ENCODE measurements at places on chromosomes 4 and X.

- DNase-seq = no peak
Measured at GRCh38 chr4:114677346-114677979, 78.9 kb downstream of the UGT8 start.

GRCh38 chrX:14027511-14028019, 2.1 kb downstream of the GEMIN8 start:
- DNase-seq = no peak

GRCh38 chrX:138014577-138014976, 448.6 kb downstream of the ZIC3 start:
- DNase-seq = peak; percentile 42

DNA sequence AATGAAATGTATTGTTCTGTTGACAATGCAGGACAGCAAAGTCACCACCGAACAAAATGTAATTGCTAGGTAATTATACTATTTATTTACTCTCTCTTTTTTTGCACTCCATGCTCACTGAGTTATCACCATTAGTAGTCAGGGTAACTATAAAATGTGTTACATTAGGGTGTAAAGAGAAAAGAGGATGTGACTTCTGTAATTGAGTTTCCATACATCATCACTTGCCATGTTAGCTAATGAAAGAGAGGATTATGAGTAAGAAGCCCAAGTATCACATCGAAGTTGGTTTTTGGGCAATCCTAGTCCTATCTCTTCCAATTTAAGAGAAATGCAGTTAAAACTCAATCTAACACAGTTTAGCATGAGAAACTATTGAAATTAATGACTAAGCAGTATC, 7.6 kb downstream of the ZXDA start:
- no peak for DNase-seq

DNA sequence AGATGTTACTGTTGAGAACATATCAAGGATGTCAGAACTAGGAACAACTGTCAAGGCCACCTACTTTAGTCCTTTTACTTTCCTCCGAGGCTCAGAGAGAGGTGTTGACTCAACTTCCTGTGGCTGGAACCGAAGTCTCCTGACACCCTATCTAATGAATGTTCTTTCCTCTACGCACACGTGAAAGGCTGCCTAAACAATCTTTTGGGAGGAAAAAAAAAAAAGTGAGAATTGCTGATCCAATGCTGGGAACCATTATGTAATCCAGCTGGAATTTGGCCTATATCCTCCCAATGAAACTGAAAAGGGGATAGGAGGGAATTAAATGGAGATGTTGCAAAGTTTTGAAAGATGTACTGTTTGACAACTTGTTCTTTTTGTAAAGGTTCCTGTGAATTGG, 8.3 kb upstream of the MAP7D3 start:
- DNase-seq = peak; percentile 26

DNA sequence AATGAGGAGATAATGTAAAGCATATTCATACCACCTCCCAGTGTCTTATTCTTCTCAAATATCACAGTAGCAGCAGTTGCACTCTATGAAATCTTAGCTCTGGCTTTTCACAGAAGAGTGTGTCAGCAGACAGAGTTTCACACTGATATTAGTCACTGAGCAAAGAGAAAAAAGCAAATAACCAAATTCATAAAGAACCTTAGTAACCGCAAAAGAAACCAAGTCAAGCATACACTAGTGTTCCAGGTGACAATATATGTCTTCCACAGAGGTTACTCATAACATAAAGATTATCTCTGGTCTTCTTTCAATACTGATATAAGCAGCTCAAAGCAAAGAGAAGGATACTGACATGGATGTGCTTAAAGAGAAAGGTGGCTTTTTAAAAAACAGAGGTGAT, 181.7 kb upstream of the EDNRA start:
- no peak for DNase-seq

- DNase-seq = peak; percentile 67
Measured at GRCh38 chr4:8267077-8267476, 2.5 kb upstream of the HTRA3 start.

DNA sequence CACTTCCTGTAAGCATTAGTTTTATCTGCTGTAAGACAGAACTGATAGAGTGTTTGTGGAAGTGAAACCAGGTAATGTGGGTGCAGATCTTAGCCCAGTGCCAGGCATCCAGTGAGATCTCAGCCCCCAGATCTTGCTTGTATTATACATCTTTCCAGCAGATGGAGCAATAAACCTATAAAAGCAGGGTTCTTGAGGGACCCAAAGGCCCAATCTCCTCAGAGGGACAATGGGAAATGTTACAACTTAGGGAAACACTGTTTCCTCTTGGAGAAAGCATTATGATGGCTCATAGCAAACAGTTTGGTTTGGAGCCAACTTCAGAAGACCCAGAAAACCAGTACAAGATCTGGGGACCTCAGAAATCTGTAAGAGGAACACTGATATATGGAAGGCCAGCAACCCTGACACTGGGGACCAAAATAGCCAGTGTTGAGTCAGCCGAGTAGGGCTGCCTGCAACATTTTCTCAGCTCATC, 206.3 kb downstream of the SLC7A11 start:
- no peak for DNase-seq

GRCh38 chr4:108080747-108081146, 88.0 kb downstream of the LEF1 start:
- DNase-seq = no peak

DNA sequence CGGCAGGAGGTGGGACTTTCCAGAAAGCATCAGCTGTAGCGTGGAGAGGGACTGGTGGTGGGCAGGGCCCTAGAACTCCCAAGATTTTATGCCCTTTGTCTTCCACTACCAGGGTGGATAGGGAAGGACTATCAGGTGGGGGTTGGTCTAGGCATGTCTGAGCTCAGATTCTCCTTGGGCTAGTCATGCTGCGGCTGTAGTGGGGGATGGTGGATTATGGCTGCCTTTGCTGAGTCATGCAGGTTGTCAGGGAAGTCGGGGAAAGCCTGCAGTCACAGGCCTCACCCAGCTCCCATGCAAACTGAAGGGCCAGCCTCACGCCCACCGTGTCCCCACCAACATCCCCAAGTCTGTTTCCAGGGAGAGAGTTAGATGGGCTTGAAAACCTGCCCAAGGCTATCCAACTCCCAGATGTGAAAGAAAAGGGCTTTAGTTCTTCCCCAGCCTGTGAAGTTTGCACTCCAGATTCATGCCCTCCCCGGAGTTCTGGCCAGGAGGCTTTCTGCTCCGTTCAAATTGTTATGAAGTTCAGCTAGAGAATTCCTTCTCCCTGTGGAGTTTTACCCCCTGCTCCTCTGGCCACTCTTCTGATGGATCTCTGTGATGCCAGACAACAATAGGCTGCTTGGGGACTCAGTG, 13.4 kb upstream of the MEPE start:
- no peak for DNase-seq

DNA sequence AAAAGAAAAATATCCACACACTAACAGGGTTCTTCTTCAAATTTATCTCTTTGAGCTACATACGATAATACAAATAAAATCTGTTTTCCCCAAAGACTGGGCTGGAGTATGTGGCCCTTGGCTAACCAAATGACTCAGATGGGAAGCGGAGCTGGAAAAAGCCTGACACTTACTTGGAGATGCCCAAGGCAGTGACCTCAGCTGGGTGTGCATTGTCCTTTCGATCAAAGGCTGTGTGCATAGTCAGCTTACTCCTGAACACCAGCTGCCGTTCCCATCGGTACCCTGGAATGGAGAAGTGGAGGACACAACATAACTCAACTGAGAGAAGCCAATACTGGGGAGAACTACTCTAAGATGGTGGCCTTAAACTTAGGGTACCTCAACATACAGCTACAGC, 95.1 kb downstream of the CDS1 start:
- no peak for DNase-seq

GRCh38 chr4:74123065-74123728, 24.2 kb upstream of the CXCL2 start:
- DNase-seq = no peak

- no peak for DNase-seq
Measured at GRCh38 chr4:81963015-81963762, 410.6 kb downstream of the HNRNPD start.

GRCh38 chrX:2360731-2361130, 140.0 kb downstream of the DHRSX start:
- DNase-seq = no peak

- no peak for DNase-seq
Measured at GRCh38 chr4:158782551-158783360, 13.9 kb downstream of the FNIP2 start.

DNA sequence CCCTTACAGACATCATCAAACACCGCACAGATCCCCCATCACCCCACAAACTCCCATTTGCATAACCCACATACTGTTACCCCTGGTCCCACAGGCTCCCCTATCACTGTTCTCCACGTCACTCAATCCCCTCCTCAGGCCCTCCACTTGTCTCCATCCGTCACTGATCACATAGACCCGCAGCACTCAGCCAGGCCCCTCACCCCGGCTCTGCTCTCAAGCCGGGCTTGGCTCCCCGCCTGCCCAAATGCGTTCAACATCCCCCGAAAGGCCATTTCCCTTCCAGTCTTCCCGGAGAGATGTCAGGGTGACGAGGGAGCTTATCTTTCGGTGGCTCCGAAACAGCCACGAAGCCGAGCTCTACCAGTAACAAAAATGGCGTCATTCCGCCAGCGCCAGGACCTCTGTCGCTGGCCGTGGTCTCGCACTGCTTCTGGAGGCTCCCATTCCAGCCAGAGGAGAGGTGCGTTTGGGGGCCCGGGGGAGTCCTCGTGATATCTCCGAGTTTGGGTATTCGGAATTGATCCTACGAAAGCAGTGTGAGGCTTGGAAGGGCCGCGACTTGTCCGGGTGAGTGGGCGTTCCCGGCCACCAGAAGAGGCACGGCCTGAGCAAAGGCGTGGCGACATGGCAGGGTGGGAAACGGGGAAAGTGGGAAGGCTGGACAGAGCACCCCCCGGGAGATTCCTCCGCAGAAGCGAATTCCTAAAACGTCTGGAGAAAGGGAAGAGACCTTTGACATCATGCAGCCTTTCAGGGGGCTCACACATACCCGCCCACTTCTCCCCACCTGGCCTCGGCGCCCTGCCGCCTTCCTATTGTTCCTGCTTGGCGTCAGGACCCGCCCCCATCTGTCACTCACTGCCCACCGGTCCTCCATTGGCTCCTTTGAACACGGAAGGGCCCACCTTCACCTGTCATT, at the start of gene ZNF630:
TSS of gene ZNF630 (minus strand) at position 577 of the 922 bp plus-strand sequence. CDS start 4,754 bp downstream, outside the sequence.
- DNase-seq = peak; percentile 77

- no peak for DNase-seq
Measured at GRCh38 chr4:149296084-149296483, 519.6 kb downstream of the IQCM start.

- DNase-seq = no peak
Measured at GRCh38 chrX:78307665-78308064, 19.7 kb downstream of the CYSLTR1 start.

GRCh38 chr4:173367285-173367684, 3.5 kb upstream of the SAP30 start:
- DNase-seq = no peak

GRCh38 chr4:61068745-61069144, 131.4 kb upstream of the ADGRL3 start:
- no peak for DNase-seq

DNA sequence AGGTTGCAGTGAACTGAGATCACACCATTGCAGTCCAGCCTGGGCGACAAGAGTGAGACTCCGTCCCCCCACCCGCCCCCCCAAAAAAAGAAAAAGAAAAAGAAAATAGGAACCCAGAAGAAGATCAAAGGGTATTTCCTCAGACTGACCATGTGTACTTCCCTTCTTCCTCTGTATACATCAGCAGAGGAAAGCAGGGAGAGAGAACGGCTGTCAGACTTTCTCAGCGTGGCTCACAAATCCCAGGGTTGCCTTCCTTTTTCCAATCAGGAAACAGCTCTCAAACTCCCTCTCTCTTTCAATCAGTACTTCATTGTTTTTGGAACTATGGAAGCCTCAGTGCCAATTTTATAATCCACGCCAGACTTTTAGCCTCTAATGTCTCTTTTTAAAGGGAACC, 59.1 kb downstream of the CHRNA9 start:
- DNase-seq = no peak

GRCh38 chr4:52260514-52261210, 209.6 kb downstream of the SPATA18 start:
- peak; percentile 90 for DNase-seq

DNA sequence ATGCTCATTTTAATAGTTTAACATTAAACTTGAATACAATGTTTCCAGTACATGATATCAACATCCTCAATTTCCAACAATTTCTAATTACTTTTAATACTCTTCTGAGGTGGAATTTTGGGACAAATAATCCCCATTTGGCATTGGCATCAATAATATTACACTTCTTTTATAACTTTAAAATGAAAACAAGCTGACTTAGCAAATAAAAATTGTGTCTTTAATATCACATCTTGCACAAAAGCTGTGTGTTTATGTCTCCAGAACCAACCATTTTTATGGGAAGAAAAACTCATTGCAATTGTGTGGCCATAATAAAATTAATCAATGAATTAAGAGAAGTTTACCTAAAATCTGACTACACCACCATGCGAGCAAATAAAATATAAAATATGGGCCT, 2552.6 kb downstream of the PCDH7 start:
- DNase-seq = no peak

GRCh38 chr4:173990869-173991210, 292.6 kb downstream of the FBXO8 start:
- DNase-seq = no peak

DNA sequence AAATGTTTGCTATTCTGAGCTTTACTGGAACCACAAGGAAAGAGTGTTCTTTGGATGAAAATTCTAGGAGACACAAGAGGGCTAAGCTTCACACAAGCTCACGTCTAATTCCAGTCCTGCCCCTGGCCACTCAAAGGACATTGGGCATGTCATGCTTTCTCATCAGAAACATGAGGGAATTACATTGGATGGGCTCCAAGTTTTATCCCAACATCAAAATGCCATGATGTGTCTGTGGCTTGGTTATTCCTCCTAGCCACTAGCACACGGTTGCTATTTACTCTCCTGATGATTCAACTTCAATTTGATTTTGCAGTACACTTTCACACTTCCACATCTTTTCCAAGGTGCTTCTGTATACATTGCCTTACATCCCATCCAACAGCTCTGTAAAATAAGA, 149.6 kb upstream of the FAM9B start:
- no peak for DNase-seq

- DNase-seq = no peak
Measured at GRCh38 chrX:100600340-100600739, 15.6 kb downstream of the TNMD start.

DNA sequence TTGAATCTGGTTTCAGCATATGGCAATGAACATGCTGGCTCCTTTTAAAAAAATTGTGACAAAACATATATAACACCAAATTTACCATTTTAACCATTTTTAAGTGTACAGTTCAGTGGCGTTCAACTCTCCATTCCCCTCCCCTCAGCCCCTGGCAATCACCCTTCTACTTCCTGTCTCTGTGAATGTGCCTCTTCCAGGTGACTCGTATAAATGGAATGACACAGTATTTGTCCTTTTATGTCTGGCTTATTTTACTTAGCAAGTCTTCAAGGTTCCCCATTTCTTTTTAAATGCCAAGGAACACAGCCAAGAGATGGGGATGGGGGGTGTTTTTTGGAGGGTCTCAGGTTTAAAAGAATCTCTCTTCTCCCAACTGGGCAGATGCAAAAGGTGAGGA, 35.4 kb upstream of the BCLAF3 start:
- no peak for DNase-seq

Data from femur (tissue), 1 donor.